ENCODE measurements at places on chromosomes 7 and 10. TPM values are rescaled to one million over a fixed set of nuclear protein-coding genes. Genes with fewer than 3 reads are reported as not detected.

SPDYE1 gene
- not detected for total RNA-seq

CFAP70 gene
- 1.6 TPM for total RNA-seq

IL6 gene
- total RNA-seq = not detected

SLC26A5 gene
- total RNA-seq = 0.31 TPM

ITGA8 gene
- 2.8 TPM for total RNA-seq

VWDE gene
- 0.63 TPM for total RNA-seq

AKR1E2 gene
- 36.3 TPM for total RNA-seq
